CD4-positive, alpha-beta T cell treated with Interleukin-1 beta for 1 hour (primary cell): ENCODE measurements at places on chromosomes 12 and 14.

DNA sequence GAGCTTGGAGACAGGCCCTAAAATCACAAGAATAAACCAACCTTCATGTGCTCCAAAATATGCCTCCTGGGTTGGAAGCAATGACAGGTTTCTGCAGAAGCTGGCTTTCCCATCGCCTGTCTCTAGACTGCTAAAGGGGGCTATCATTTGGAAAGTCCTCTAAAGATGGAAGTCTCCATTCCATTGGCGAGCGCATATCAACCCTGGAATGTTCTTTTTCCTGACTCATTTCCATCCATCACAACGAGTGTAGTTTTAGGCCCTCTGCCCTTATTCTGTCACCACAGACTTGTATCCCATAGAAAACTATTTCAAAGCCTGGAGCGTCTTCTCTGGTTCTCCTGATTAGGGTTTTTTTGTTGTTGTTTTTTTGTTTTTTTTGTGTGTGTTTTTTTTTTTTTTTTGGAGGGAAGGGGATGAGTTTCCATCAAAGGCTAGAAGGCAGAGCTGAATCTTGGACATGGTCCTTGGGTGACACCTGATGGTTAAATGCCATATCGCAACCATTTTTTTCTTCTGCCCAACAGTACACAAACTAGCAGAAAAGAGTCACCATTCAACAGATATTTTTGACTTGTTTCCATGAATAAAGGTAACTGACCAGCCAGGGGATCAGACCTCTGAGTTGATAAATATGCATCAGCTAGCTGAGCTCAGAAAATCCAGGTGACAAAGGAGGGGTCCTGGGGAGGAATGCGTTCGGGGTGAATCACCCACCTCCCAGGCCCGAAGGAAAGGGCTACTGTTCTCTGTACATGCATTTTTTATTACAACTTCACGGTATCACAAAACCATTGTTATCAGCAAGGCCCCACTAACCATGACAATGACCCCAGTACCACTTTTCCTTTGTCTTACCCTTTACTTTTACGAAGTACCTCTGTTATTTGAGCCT is 40.5 kb downstream of the KCNA5 start:
- peak; percentile 20 for DNase-seq

DNA sequence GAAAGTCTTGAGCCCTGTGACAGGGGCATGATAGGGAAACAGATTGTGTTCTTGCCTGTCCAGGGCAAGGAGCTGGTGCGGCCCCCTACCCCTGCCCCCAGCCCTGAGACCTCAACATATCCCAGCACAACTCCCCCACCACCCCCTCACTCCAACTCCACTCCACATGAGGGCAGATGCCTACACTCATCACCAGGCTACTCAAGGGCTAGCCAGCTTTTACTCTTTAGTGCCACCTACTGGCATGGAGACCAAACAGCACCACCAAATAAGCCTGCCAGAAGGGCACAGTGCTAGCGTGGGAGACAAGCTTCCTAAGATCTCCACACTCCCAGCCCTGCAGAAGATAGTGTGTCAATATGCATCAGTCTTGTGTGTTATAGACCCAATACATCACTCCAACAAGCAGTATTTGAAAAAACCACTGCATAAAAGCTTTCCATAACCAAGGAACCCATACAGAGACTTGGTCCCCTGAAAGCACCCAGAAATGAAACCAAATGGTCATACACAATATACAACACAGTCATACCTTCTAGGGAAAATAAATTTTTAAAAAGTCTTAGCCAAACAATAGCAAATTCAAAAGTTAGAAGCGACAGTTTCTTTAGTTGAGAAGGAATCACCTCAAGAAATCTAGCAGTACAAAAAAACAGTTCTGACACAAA is 154.4 kb downstream of the KCNK10 start:
- peak; percentile 58 for DNase-seq

- no peak for DNase-seq
Observed at GRCh38 chr12:58167622-58168021, 226.3 kb downstream of the ATP23 start.

DNA sequence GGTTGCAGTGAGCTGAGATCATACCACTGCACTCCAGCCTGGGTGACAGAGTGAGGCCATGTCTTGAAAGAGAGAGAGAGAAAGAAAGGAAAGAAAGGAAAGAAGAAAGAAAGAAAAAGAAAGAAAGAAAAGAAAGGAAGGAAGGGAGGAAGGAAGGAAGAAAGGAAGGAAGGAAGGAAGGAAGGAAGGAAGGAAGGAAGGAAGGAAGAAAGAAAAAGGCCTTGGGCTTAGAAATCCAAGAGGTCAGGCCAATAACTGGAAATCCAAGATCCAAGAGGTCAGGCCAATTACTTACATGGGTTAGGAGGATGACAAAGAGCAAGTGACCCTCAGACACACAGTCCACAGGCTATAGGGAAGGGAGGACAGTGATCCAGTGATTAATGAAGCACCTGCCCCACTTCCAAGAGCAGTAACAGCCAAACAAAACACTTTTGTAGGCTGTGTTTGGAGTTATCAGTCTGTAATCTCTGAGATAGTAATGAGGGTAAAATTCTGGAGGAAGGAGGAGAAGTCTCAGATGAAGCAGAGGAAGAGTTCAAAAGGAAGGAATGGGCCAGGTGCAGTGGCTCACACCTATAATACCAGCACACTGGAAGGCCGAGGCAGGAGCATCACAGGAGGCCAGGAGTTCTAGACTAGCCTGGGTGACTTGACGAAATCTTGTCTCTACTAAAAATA is 32.2 kb upstream of the SPTLC2 start:
- DNase-seq = no peak

DNA sequence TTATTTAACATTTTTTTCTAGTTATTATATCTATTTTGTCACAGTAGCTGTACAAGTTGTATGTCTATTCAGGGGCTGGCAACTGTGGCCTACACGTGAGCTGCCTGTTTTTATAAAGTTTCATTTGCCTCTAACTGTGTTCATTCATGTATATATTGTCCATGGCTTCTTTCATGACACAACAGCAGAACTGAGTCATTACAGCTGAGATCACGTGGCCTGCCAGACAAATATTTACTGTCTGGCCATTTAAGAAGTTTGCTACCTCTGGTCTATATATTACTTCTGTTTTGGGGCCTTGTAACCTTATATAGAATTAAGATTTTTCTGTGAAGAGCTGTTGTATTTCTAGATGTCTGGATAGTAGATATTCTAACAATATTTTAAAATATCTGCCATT is 37.9 kb downstream of the KIAA0586 start:
- no peak for DNase-seq
